ENCODE measurements at places on chromosomes 6 and 20.

DNA sequence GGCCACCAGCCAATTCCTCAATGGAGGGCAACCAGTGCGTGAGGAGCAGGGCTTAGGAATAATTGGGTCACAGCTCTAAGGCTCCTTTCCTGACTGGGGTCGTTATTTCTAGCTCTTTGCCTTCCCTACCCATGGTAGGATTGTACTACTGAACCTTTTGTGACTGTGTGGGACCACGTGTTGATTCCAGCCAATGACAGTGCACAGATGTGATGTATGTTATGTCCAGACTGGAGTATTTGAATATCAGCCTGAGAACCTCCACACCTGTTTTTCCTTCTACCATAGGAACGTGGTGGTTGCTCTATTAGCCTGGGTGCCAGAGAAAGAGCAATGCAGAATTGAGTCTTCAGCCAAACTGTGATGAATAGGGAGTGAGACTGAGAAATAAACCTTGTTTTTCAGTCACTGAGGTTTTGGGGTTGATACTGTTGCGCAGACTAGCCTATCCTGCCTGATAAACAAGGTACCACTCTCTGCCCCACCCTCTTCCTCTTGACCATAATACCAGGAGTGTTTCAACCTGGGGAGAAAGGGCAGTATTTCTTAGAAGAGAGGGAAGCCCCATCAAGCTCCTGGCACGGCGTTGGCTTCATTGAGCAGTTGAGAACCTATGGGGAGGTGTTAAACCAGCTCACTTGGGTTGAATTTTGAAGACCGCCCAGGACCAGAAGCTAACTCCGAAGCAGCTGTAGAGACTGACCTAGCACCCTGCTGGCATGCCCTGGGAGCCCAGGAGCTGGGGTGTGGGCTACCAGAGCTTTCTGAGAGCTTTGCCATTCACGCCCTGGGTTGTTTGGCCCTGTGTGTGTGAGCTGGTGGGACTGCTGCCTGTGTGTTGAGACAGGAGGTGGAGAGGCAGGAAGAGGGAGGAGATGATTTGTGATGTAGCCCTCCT is 105.5 kb upstream of the BACH2 start:
- no peak for DNase-seq

DNA sequence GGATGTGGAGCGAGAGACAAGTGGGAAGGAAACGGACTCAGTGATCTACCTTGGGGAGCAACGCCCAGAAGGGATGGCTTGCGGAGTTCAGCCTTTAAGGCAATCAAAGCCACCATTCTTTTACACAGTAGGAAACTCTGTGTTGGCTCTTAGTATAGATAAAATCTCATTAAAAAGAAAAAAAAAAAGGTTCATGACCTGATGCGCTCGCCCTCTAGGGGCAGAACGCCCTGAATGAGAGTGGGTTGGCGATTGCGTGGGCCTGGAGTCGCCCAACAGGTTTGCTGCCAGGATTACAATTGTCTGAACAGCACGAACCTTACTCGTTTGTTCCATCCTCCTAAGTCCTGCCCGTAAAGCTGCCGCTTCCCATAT is 1.2 kb downstream of the TPD52L1 start:
- DNase-seq: peak; percentile 75

GRCh38 chr20:54479138-54479906 is 3.9 kb downstream of the DOK5 start:
- no peak for DNase-seq

- peak; percentile 45 for DNase-seq
Measured at GRCh38 chr6:31970604-31971271, 1.2 kb downstream of the DXO start.

DNA sequence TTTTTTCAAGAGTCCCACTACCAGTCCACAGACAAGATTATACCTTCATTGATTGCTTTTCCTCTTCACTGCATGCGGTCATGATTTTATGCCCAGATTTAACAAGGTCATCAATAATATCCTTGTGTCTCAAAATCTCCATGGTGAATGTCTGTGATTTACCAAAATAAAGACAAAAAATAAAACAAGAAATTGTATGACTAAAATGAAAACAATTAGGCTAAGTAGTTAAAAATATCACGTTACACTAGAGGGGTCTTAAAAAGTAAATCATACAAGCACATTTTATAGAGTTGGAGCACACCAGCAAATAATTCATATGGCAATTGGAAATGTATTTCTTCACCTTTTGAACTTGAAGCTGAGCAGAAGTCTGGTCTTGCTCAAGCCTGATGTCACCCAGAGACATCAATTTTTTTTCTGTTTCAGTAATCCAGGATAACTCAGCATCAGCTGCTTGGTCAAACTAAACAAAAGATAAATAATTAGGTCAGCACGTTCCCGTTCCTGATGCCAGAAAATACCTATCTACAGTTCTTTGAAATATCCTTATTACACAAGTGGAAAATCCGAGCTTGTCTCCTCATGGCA is 125.4 kb downstream of the DST start:
- DNase-seq: peak; percentile 24

- no peak for DNase-seq
Measured at GRCh38 chr6:119241111-119241465, 108.5 kb downstream of the MAN1A1 start.

- DNase-seq: no peak
Measured at GRCh38 chr6:15263780-15264374, 18.0 kb downstream of the JARID2 start.

DNA sequence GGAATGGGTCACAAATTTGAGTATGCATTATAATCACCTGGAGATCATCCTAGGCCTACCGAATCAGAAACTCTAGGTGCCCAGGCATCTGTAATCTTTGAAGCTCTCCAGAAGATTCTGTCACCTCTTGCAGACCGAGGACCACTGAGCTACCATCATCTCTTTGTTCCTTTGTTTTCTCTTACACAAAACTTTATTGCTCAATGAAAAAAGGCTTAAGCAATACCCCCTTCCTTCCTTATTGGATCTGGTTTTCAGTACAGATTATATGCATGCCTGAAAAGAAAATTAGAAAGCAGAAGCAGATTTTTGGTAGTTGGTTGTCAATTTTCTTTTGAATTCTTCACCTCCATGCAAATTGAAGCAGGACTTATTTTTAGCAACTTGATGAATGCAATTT is 31.3 kb downstream of the STX11 start:
- no peak for DNase-seq

- DNase-seq: no peak
Measured at GRCh38 chr6:106293116-106293515, 32.4 kb downstream of the ATG5 start.

- no peak for DNase-seq
Measured at GRCh38 chr6:151808371-151809241, 1.1 kb downstream of the ESR1 start.

GRCh38 chr6:32168807-32169591 is 4.6 kb downstream of the EGFL8 start:
- no peak for DNase-seq

DNA sequence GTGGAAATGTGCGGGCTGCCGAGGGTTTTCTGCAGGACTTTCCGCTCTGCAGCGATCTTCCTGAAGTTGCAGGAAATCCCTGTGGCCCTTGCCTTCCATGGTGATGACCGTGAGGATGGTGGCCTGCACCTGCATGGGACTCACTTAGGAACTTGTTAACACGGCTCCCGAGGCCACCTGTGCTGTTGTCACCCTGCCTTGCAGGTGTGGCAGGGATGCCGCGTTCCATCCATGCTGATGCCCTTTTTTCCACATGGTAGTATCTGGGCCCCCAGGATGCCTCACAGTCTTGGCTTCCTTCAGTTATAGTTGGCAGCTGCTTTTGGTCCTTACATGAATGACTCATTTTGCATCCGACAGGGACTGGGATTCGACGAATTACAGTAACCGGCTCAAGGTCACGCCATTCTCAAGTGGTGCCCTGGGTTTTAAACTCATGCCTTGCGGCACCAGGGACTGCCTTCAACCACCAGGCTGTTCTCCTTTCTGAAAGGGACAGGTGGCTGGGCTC is 37.2 kb downstream of the SYNJ2 start:
- DNase-seq: peak; percentile 71

DNA sequence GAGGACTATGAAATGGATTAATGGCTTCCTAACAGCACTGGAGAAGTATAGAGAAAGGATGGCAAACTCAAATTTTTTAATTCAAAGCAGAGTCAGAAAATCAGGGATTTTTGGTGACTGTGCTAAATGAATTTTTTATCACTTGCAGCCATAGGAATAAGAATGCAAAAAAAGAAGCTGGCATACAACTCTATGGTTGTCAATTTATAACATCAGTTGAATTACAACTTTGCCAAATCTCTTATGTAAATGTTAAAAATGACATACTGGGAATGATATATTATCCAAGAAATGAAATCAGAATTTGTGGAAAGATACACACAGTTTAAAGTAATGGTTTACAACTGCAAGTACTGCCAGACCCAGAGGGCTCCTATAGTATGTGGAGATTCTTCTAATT is 106.5 kb downstream of the HTR1B start:
- no peak for DNase-seq

- no peak for DNase-seq
Measured at GRCh38 chr6:106495014-106495413, 134.3 kb downstream of the RTN4IP1 start.

DNA sequence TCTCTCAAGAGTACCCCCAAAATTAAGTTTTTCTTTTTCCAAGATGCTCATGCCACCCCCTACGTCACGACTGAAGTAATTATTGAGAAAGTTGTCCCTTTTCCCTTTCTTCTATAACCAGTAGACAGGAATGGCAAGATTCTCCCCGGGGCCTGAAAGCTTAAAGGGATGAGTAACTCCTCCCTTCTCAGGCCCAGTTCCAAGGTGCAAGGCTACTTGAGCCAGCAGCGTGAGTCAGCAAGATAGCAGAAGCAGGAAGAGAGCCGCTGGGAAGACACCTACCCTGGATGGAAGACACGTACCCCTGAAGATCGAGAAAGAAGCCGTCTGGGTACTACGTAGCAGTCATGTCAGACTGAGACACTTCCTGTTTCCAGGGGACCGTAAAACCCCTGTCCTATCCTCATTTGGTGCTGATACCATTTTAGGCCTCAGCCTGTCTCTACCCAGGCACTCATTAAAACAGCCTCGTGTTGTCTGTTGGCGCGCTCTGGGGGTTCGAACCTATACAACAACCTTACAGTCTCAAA is 241.0 kb downstream of the ADGRG6 start:
- DNase-seq: peak; percentile 81

DNA sequence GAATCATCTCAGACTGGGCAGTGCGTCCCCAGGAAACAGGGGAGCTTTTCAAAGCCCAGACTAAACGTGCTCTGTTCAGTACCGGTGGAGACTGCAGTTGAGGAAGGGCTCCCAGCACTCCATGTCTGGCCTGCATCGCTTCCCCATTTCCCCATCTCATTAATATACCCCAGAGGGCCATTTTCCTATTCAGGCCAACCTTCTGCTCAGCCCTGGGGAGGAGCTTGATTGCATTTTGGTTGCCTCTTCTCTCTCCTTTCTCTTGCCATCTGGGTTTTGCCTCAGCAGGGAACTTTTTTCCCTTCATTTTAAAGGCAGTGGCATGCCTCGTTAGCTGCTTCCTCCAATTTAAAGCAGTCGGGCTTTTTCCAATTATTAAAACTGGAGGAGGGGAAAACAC is 394.3 kb upstream of the SOX4 start:
- DNase-seq: no peak

Measured in adrenal gland (tissue), 19 donors.